ENCODE measurements at places on chromosomes 1 and 21.

GRCh38 chr1:187409341-187409740, 580.6 kb downstream of the PLA2G4A start:
- peak; percentile 51 for DNase-seq

DNA sequence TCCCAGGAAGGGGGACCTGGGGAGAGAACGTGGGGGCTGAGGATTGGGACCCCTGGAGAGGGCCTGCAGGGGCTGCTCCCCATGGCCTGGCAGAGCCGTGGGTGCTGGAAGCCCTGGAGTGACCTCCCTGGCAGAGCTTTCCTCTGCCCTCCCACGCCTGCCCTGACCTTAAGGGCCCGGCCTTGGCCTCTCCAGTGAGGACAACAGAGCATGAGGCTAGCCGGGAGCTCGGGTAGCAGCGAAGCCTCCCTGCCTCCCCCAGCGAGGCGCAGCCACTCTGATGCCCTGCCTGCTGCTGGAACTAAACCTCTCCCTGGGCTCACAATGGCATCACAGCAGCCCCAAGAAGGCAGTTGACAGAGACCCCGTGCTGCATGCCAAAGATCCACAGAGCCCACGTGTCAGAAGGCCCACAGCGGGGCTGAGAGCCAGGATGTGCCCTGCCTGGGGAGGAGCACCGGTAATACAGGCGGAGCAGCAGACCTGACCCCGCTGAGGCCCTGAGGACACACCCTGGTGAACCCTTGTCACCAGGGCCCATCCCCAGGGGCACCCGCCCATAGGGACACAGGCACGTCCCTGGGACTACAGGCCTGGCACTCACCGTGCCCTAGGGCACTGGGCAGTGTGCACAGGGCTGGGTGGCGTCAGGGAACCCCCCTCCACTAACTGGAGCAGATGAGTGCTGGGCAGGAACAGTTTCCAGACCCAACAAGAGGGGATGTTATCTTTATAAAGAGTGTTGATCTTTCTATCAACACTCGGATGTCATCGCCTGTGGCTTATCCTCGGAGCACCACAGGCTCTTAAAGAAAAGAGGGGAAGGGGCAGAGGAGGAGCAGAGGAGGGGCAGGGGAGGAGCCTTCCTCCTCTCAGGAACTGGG, 48.4 kb downstream of the ARHGEF16 start:
- DNase-seq, result no peak

GRCh38 chr1:160664573-160665051, 17.8 kb upstream of the SLAMF1 start:
- no peak for DNase-seq

GRCh38 chr1:200351826-200352549, 57.8 kb downstream of the ZNF281 start:
- DNase-seq, result peak; percentile 98

DNA sequence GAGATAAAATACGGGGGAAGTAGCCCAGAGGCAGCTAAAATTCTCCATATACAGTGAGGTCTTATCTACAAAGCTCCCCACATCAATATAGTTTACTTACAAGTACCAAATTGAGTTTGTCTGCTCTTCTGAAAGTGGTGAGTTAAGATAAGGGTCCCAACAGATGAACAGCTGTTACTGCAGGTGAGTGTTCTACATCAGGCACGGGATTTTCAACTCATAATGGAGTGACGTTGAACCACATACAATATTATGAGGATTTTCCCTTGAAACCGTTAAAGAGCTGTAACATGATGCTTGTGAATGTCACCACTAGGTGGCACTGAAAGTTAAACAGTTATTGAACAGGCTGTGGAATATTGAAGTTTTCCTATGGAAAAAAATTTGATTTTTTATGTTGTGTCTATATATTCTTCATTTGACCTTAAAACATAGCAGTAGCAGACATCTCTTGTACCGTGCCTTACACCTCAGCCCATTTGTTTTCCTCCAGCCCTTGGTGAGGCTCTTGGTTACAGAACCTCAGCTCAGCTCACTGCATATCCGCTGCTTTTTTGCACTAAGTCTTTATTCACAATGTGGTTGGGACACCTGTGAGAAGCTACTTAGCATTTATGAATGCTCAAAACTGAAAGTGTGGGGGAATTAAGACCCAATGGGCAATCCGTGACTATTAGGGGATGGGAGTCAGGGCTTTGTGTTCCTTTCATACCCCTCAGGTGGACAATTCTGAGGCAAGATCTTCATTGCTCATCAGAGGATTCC, 23.2 kb downstream of the CD1D start:
- peak; percentile 75 for DNase-seq

DNA sequence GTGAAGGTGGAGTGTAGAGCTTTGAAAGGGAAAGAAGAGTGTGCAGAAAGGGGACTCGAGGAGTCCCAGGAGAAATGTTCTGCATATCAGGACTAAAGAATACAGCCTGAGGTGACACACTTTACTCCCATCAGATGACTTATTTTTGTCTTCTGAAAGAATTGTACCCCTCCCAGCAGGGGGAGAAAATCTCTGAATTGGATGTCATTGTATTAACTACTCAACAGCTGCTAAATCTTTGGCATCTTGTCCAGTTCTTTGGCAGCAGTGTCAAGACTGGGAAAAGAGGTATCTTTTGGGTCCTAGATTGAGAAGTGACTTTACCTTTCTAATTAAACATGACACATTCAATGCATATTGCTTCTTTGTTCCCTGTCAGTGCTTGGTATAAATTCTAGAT, 18.9 kb downstream of the UBE4B start:
- DNase-seq, result no peak

GRCh38 chr21:9735421-9735961, 785.9 kb upstream of the TPTE start:
- no peak for DNase-seq
